ENCODE measurements at places on chromosomes 3 and 15.

- no peak for DNase-seq
Measured at GRCh38 chr15:63244399-63244798, 33.0 kb upstream of the APH1B start.

GRCh38 chr3:151183265-151183671 is 19.7 kb downstream of the GPR171 start:
- DNase-seq: peak; percentile 34

- DNase-seq: no peak
Measured at GRCh38 chr15:95284933-95285421, 1045.5 kb upstream of the NR2F2 start.

DNA sequence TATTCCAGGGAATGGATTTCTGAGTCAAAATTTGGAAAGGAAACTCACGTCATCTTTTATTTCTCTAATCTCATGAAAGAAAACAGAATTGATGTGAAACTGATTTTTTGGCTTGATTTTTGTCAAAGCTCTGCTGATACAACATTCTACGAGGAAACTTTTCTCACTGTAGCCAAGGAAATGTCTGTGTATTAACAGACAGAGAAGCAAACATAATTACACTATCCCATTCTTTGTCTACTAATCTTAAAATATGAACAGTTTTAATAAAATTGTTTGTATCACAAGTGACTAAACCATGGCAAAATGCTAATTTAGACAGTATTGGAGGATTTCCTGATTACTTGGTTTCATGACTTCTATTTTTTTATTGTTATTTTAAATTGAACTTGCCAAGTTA is 1437.0 kb downstream of the OTOL1 start:
- DNase-seq: no peak

- DNase-seq: no peak
Measured at GRCh38 chr3:99927671-99928457, 110.2 kb downstream of the CMSS1 start.

- no peak for DNase-seq
Measured at GRCh38 chr15:90860942-90861675, 7.3 kb upstream of the FURIN start.

DNA sequence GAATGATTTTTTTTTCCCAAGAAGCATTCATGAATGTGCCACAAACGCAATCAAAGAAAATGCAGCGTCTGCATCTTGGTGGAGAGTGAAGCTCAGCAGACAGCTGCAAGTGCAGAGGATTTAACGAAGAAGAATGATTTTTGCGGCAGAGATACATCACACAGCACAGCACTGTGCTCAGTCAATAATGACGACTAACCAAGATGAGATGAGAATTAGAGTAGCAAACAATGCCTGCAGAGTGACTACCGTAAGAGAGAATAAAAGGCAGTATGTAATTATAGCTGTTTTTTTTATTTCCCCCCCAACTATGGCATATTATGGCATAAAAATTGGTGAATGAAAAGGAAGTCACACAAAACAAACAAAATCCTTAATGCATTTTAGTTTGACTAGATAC is 218.0 kb upstream of the ROBO1 start:
- DNase-seq: no peak

- no peak for DNase-seq
Measured at GRCh38 chr15:32889214-32889613, 171.4 kb downstream of the GREM1 start.

DNA sequence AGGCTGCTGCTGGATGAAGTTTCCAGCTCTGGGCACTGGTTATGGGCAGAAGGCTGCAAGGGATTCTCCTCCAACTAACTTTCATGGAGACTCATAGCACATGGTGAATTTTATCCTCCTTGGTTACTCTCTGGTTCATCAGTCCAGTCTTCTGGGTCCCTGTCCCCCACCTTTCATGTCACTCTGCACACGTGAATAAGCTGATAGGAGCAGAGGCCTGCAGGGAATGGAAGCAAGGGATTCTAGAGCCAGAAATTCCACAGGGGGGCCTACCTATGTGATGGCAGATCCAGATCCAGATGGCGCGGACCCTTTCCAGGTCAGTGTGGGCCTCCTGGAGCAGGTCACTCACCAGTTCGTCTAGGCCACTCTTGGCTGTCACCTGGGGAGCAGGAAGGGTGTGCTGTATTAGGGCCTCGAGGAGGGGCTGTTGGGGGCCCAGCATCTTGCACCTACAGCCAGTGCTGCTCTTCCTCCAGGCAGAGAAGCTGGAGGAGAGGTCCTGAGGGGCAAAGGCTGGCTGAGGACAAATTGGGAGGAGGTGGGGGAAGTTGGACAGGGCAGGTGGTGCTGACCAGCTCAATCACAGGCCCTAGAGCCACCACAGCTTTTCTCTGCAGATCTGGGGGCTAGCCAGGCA is 30.2 kb downstream of the KY start:
- DNase-seq: no peak

DNA sequence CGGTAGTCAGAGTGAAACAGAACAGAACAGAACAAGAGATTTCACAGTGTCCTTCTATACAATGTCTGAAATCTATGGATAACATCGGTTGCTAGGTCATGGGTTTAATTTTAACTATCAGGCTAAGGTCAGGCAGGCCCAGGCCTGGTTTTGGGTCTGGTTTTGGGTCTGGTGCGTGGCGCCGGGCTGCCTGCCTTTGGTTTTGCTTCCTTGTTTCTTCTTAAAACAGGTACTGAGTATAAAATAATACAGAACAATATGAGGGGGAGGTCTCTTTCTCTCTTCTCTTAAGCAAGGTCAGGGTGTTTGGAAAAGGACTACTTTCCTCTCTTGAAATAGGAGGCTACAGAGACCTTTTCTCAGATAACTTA is 1.4 kb downstream of the AEN start:
- DNase-seq: no peak

- no peak for DNase-seq
Measured at GRCh38 chr3:186247821-186248814, 113.9 kb downstream of the DGKG start.

DNA sequence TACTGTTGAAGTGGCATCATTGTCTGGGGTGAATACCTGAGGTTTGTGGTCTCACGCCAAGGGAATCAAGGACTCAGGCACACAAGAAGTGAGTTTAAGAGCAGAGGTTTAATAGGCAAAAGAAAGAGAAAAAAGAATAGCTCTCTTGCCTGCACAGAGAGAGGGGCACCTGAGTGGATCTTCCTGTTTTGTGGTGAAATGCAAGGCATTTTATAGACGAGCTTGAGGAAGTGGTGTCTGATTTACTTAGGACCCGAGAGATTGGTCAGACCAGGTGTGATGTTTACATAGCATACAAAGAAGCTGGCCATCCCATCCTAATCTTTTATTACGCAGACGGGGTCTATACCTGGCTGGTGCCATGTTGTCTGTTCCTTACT is 13.2 kb downstream of the CCR5 start:
- no peak for DNase-seq

GRCh38 chr3:13579063-13579462 is 30.1 kb downstream of the FBLN2 start:
- DNase-seq: no peak

GRCh38 chr15:57946491-57947048 is 118.9 kb downstream of the ALDH1A2 start:
- no peak for DNase-seq

DNA sequence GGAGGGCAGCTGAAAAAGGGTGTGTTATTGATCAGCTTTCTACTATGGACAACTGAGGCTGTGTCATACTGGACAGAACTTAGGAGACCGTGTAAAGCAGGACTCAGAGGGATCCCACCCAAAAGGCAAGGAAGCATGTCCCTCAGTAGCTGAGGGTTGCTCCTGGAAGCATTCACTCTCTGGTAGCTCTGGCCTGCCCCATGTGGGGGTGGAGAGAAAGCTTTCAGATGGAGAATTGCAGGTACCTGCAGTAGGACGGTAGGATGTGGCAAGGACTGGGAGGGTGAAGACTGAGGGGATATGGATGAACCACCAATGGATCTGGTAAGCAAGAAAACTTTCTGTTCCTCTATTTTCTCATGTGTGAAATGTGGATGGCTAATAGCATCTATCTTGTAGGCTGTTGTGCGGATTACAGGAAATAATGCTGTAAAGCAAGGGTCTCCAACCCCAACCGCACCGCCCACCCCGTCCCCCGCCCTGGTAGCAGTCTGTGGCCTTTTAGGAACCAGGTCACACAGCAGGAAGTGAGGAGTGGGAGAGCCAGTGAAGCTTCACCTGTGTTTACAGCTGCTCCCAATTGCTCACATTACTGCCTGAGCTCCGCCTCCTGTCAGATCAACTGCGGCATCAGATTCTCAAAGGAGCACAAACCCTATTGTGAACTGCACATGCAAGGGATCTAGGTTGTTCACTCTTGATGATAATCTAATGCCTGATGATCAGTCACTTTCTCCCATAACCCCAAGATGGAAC is 157.7 kb upstream of the PROK2 start:
- no peak for DNase-seq

DNA sequence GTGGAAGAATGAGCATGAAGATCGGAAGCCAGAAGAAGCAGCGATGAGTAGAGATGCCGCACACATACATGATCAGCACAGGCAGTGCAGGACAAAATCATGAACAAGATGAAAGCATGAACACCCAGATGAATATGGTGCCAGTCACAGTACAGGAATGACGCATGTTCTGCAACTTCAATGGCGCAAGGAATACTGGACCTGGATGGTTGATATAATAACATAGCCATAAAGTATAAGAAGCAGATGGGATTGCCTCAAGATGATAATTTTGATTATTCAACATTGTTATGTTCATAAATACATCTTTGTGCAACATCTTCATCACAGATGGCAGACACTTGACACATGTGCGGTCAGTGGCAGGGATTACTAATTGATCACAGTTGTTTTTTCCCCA is 59.7 kb upstream of the SLCO3A1 start:
- no peak for DNase-seq

- no peak for DNase-seq
Measured at GRCh38 chr15:68414206-68414555, 17.8 kb downstream of the ITGA11 start.

DNA sequence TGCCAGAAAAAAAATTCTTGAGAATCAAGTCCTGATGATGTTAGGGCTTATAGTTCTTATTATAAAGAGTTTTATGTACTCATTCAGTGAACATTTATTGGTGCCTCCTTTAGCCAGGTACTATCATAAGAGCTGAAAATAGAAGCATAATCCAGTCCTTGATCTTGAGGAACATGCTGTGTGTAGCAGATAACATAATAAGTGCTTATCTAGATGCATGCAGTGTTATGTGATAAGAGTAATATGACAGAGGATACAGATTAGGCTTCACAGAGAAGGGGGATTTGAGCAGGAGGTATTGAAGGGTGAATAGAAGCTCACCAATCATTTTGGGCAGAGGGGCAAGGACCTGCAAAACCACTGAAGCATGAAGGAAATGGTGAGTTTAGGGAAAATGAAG is 1.1 kb downstream of the CCR2 start:
- no peak for DNase-seq

- DNase-seq: no peak
Measured at GRCh38 chr15:81375461-81375860, 1.4 kb upstream of the TMC3 start.

DNA sequence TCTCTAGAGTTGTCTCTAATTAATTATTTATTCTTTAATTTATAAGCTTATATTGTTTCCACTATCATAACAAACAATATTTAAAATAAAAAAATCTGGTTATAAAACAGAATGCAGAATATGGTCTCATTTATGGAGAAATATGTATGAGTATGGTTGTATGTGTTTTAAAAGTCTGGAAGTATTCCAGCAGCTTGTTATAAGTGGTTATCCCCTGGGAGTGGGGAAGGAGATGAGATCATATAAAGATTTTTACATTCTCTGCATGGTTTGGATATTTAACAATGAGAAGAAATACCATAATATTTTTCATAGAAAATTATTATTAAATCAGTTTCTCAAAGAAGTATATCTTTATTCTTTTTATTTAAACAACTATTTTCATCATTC is 135.4 kb upstream of the MB21D2 start:
- no peak for DNase-seq

DNA sequence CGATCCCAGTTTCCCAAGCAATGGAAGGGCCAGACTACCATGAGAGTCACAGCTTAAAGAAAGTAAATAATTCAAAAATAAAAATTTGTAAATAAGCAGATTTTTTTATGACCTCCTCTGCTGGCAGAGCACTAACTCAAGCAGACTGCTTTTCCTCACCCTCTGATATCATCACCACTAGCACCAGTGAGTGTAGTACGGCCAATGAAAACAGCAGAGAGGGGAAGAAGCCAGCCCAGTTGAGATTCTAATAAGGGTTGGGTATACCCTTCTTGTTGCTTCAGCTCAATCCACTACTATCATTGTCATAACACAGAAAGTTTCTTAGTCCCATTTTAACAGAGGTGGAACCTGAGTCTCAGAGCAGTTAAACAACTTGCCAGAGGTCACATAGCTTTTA is 193.1 kb downstream of the ERC2 start:
- DNase-seq: no peak

DNA sequence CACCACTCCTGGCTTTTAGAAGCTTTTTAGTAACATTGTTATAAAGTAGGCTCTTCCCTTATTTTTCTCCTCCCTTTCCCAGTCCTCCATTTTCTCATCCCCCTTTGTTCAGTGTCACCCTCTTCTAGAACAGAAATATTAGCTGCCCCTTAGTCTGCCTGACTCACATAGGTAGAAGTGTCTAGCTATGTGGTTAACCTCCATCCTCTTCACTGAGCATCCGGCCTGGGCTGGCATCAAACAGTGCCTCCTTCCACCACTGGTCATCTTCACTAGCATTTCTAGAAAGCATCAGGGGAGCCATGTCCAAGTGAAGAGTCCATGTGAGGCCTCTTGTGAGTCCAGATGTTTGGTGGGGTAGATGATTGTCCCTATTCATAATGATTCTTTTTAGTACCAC is 70.0 kb upstream of the SKOR1 start:
- no peak for DNase-seq

DNA sequence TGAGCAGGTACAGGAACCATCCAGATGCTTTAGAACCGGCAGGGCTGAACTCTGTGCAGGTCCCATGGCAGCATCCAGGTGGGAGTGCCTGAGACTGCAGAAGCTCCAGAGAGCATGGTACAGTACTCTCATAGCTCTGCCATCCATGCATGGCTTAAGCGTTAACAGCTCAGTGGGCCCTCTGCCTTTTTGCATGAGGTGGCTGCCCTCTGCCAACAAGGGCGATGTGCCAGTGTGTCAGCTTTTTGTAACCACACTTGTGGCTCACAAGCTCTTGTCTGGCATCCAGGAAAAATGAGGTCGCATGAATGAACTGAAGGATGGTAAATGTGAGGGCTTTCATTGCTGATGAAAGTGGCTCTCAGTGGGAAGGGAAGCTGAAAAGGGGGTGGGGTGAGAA is 950.1 kb downstream of the DIPK2A start:
- no peak for DNase-seq

GRCh38 chr3:124791639-124792151 is 61.4 kb downstream of the UMPS start:
- DNase-seq: no peak

GRCh38 chr3:53457068-53457467 is 37.3 kb upstream of the CACNA1D start:
- no peak for DNase-seq

- DNase-seq: no peak
Measured at GRCh38 chr15:57604507-57604906, 12.8 kb downstream of the MYZAP start.

DNA sequence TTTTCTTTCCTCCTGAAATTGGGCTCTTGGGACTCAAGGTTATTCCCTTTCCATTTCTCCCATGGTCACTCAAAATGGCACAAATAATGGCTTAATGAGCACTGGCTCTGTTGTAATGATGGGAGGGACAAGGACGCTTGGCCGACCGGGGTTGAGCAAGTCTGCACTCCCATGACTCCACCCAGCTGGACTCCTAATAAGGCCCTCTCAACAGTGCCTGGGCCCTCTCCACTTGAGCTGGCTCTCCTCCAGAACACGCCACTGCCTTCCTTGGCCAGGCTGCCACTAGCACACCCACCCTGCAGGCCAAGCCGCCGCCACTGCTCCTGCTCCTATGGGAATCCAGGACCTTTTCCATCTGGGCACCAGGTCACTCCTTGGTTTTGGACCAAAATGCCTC is 42.3 kb downstream of the ADCY5 start:
- DNase-seq: no peak

Data from CD4-positive, alpha-beta T cell treated with Interleukin-6 at 100 ng/mL for 8 hours (primary cell).